Cortex of kidney (tissue), 1 donor: ENCODE measurements at places on chromosomes 2 and 18.

GRCh38 chr2:189249901-189250300 lies 70.3 kb upstream of the COL5A2 start:
- no peak for DNase-seq

GRCh38 chr2:186347472-186347871 lies 138.6 kb upstream of the ZC3H15 start:
- no peak for DNase-seq

DNA sequence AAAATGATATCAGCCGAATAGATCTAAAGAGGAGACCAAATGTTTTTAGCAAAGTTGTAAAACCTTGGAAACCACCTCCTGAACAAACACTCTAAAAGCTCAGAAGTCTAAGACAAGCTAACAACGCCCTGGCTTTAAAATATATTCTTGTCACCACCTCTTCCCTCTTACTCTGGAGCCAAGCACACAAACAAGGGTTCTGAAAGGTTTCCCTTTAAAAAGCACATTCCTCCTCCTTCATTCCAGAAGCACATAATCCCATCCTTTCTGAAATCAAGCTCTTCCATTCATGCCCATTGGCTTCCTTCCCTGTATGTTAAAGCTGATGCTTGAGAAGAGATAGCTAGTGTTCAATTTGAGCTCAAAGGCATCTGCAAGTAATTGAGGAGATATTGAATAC lies 382.0 kb downstream of the LNPK start:
- no peak for DNase-seq

- no peak for DNase-seq
These were observed 15.5 kb downstream of the MROH2A start for GRCh38 chr2:233793465-233794127.

DNA sequence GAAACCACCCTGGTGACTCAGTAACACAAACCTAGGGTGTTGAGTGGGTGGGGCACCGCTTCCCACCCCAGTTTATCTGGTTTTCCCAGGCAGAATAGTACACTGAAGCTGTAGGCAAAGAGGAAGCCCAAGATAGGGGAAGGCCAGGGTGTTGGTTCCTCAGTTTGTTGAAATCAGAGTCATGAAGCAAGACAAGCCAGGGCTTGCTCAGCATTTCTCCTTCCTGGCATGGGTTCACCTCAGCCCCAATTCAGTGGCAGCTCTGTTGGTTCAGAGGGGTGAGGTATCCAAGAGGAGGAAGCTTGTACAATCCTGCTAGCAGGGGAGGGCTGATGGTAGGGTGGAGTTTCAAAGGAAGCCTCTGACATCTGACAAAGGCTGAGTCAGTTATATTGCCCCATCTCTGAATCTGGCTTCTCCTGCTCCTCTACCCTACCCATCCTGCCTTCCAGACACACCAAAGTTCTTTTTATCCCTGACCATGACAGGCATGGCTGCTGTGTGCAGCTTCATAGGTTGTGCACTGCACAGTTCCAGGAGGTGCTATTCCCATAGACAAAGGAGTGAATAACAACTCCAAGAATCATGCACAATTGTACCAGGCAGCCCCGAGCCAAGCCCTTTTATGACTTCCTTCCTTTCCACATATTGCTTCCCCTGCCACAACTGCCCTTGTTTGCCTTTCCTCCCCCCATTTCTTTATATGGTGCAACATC lies 24.9 kb upstream of the RAB10 start:
- DNase-seq: no peak

GRCh38 chr18:78697446-78697845 lies 282.2 kb upstream of the SALL3 start:
- no peak for DNase-seq

DNA sequence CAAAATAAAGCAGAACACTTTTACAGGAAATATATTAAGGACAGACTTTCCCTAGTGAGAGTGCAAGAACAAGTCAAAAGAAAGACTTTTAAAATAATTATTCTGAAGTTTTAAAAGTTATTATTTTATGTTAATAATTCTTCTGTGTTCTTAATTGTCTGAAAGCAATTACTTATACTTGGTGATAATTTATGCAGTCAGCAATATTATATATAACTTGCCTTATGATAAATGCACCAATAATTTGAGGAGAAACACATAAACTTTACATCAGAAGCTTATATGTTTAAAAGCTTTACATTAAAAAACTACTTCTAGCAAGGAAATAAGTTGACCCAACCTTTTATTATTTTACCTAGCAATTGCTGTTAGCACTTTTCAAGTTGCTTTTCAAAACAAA lies 3.5 kb upstream of the CALCRL start:
- DNase-seq: no peak

DNA sequence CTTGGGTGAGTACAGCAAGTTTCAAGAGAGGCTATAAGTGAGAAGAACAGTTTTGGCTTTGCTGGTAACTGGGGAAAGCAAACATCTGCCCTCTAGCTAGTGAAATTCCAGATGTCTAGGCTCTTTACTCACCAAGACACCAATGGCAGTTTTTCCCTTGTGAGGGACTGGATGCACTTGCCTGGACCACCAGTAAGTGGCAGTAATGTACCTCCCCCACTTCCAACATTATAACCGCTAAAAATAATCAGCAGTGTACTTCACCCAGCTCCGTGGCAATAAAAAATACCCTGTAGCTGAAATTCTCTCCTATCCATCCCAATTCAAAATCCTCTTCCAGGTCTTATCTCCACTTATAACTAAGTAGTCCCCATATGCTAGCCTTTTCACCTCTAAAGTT lies 383.9 kb downstream of the ARHGAP15 start:
- no peak for DNase-seq

DNA sequence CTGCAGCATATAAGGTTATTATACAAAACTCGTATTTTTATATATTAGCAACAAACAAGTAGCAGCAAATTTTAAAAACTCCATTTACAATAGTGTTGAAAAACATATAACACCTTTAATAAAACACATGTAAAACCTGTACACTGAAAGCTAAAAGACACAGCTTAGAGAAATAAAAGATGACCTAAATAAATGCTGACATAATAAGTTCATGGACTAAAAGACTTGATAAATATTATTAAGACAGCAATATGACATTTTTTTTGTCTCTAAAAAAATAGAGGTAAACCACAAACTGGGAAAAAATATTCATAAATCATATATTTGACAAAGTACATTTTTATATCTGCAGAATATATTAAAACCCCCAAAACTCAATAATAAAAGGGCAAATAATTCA lies 201.4 kb downstream of the SRBD1 start:
- no peak for DNase-seq

GRCh38 chr2:85303780-85304531 lies 23.8 kb downstream of the TGOLN2 start:
- no peak for DNase-seq

DNA sequence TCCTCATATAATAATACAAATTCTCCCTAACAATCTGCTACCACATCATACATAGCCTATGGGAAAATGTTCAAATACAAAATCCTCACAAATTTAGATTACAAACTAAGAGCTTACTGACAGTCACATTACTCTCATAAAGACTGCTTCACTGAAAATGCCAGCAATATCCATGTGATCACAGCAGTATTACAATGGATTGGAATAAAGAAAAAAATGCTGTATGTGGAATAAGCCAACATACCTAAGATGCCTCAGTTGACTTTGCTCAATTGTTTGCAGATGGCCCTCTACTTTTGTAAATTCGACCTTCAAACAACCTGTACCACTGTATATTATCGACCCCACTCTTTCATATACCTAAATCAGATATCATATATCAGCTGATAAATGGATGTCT lies 88.7 kb downstream of the DYM start:
- no peak for DNase-seq

GRCh38 chr18:27528925-27529521 lies 343.9 kb upstream of the CHST9 start:
- no peak for DNase-seq

- DNase-seq: no peak
These were observed 427.7 kb downstream of the METTL4 start for GRCh38 chr18:2143636-2144035.

DNA sequence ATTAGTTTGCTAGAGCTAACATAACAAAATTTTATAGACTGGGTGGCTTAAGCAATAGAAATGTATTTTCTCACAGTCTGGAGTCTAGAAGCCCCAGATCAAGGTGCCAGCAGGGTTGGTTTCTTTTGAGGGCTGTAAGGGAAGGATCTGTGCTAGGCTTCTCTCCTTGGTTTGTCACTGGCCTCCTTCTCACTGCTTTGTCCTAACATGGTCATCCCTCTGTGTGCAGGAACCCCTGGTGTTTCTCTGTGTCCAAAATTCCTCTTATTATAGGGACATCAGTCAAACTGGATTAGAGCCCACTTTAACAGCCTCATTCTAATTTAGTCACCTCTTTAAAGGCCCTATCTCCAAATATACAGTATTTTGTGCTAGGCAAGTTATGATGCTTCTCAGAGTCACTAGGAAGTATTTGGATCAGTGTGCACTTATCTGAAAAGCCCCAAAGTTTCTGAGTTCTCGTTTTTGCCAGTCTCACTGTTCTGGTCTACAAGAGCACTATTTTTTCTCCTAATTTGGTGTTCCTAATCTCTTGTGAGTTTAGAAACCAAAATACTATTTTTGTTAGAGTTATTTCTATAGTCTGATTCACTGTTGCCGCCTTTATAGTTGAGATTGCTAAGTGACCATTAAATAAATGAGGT lies 29.0 kb downstream of the ZC3H6 start:
- no peak for DNase-seq

DNA sequence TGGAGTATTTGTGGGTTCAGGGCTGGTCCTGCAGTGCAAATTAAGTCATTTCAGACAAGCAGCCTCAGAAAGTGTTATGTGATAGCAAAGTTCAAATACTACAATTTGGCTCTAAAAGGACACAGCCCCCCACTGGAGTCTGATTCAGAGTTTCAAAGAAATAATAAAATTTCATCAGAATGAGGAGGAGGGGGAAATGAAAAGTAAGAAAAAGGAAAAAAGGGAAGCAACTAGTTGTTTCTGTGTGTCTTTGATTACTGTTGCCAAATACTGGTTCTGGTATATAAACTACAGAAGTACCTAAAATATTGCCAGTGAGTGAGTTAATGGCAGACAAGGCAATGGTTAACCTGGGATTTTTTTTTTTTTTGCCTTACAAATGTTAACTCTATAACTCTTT lies 773.9 kb downstream of the BCL11A start:
- no peak for DNase-seq

- no peak for DNase-seq
These were observed 904.7 kb upstream of the ACVR2A start for GRCh38 chr2:146939991-146940685.

- no peak for DNase-seq
These were observed 65.4 kb downstream of the ZCCHC2 start for GRCh38 chr18:62588217-62588616.

GRCh38 chr2:133518700-133519344 lies 49.4 kb downstream of the NCKAP5 start:
- DNase-seq: no peak

DNA sequence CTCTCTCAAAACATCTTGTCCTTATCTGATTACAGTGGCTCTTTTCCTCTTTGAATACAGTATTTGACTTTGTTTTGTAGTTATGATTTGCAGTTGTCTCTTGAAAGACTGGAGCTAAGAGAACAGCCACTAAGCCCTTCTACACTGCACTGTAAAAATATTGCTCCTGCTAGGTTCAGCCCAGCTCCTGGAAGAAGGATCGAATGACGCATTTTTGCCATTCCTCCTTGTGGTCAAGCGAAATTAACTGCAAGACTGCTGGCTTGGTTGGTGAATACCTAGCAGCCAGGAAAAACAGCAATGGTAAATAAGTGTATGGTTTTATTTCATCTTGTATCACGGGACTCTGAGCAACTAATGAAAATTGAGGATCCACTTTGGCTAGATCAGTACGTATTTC lies 407.8 kb upstream of the CDH2 start:
- DNase-seq: no peak

- DNase-seq: no peak
These were observed 640.9 kb upstream of the SETBP1 start for GRCh38 chr18:44039826-44040225.

DNA sequence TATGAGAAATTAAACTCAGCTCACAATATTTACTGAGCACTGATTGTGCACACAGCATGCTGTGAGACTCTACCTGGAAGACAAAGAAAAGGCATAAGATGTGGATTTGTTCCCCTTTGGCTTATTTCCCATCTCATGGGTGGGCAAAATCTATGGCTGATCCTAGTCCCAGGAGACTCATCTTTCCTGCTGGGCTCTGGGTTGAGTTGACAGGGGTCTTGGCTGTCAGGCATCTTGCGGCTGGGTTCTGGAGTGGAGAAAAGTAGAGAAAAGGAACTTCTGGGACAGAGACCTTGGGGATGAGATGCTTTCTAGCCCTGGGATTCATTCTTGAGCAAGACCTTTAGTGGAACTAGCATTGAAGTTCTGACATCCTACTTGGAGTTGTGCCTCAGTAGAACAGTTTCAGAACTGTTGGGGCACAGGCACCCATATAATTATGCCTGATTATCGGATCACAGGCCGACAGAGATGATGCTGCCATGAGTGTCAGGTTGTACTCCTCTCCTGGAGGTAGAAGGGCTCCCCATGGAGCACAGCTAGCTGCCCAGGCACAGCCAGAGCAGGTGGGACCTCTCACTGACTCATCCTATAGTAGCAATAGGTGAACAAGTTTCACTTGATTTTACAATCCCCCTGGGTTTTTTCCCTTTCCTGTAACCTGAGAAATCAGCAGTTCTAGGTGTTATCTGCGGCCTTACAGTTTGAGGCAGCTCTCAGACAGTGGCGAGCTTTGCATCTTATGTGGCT lies 260.9 kb downstream of the CYRIA start:
- no peak for DNase-seq

DNA sequence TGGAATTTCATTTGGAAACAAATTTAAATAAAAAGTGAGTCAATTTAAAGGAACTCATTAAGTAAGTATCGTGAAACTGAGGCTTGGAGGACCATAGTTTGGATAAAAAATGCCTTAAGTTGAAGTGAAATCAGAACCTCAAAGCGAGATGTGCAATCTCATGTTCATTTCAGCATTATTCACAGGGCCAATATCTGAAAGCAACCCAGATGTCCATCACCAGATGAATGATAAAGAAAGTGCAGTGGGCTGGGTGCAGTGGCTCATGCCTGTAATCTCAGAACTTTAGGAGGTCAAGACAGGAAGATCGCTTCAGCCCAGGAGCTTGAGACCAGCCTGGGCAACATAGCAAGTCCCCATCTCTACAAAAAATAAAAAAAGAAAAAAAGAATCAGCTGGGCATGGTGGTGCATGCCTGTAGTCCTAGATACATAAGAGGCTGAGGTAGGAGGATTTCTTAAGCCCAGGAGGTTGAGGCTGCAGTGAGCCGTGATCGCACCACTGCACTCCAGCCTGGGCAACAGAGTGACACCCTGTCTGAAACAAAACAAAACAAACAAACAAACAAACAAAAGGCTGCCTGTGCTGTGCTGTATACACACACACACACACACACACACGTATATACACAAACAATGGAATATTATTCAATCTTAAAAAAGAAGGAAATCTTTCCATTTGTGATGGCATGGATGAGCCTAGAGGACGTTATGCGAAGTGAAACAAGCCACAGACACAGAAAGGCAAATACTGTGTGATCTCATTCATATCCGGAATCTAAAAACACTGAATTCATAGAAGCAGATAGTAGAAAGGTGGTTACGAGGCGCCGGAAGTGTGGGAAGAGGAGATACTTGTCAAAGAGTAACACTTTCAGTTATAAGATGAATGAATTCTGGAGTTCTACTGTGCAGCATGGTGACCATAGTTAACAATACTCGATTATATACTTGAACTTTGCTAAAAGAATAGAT lies 14.5 kb downstream of the SH3RF3 start:
- no peak for DNase-seq

GRCh38 chr2:10781746-10782145 lies 30.8 kb downstream of the PDIA6 start:
- no peak for DNase-seq

GRCh38 chr2:198917275-198917674 lies 540.5 kb downstream of the SATB2 start:
- DNase-seq: no peak

GRCh38 chr2:188659656-188660406 lies 314.3 kb upstream of the COL3A1 start:
- DNase-seq: no peak
